ENCODE measurements at places on chromosomes 13 and 19.

- no peak for DNase-seq
Observed at GRCh38 chr19:42081584-42082203, 5.7 kb downstream of the ZNF574 start.

GRCh38 chr19:14837391-14837790 is 2.4 kb upstream of the OR7A5 start:
- DNase-seq, result no peak

- DNase-seq, result no peak
Observed at GRCh38 chr13:35475960-35476943, at the start of gene MAB21L1. MAB21L1 (minus strand) TSS chr13:35476689; CDS start chr13:35476138, 551 bp downstream.

DNA sequence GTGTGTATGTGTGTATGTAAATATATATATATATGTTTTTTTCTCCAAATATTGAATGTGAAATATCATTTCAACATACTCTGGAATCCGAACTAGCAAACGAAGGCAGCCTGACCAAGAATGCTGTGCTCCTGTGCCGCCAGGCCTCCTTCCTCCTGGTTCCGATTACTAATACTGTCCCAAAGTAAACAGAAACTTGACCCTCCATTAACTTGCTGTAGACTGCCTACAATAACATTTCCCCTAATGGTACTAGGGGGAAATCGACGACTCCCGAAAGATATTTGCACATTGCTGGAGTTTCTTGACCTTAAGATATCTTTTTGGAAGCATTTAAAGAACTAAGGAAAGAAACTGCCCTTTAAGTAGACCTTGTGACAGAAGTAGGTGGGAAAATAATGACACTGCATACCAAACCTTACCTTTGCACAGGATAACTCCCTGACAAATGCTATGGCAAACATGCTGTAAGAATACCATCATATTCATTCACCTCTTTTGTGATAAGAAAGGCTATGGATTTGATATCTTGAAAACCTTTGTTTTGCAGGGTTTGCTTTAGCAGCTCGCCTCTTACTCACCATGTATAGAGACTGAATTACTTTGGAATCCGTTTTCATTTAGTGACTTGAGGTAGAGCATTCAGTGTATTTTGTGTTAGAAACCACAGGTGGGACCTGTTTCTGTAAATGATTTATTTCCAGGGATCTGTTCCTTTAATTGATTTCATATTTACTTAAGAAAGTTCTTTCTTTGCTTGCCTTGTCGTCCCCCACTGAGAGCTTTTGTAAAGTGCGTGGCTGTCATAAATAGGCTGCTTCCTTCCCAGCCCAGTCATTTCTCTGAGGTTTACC is 80.1 kb downstream of the KLF5 start:
- DNase-seq, result peak; percentile 57

GRCh38 chr13:30440910-30441703 is 18.8 kb downstream of the UBE2L5 start:
- peak; percentile 31 for DNase-seq

- DNase-seq, result no peak
Observed at GRCh38 chr13:107091428-107091827, 523.5 kb upstream of the ARGLU1 start.

- no peak for DNase-seq
Observed at GRCh38 chr19:48740164-48740972, at the start of gene RASIP1. RASIP1 (minus strand) TSS chr19:48740610; CDS start chr19:48740282, 328 bp downstream.

- peak; percentile 86 for DNase-seq
Observed at GRCh38 chr19:13850910-13851733, 25.8 kb upstream of the NANOS3 start.

DNA sequence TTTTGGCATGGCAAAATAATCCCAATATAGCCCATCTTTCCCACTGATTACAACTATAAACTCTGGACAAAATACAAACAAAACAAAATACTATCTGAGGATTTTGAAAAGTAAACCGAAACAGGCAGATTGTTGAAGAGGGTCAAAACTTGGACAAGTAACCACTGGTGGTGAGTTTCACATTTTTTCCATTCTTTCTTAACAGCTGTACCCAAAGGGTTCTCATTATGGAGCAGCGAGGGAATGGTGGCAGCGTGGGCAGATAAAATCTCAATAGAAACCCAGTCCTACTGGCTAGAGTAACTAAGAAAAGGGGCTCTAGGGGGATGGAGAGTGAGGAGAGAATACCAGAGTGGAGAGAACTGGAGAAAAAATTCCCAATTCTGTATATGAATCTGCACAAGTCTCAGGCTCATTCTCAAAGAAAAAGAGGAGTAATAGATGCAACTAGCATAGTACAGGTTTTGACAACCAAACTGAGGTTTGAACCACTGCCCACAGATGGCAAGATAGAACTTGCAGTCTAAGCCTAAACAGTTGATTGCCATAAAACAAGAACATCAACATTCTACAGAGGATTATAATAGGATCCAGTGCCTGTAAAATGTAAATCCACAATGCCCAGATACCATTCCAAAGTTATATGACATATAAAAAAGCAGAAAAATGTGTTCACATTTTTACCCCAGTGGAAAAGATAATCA is 284.5 kb downstream of the KCNRG start:
- no peak for DNase-seq

- DNase-seq, result no peak
Observed at GRCh38 chr13:48263196-48263595, 30.2 kb downstream of the ITM2B start.

- no peak for DNase-seq
Observed at GRCh38 chr19:17549085-17549740, 6.2 kb upstream of the COLGALT1 start.

DNA sequence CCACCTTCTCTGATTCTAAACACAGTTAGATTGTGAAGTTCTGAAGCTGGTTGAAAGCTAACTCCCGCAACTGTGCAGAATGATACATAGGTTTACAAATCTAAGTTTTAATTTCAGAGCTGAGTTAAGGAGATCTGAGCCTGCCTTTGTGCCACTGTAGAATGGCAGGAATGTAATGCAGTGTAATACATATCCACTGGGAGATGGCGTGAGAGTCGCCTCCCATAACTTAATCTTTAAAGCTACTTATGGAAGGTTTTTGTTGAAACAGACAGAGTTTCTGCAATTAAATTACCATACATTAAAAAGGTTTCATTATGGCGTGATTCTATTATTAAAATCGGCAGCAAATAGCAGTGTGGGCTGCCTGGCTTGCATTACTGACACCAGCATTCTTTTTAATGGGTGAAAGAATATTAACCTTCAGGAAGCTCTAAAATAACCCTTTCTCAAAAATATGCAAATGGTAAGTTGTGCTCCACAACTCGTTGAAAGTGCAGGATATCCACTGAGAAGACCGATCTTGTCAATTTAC is 257.4 kb downstream of the OLFM4 start:
- no peak for DNase-seq

- DNase-seq, result peak; percentile 78
Observed at GRCh38 chr19:45607071-45608029, 5.3 kb upstream of the GPR4 start.

GRCh38 chr19:6970021-6970420 is 51.2 kb downstream of the MBD3L2B start:
- DNase-seq, result no peak

GRCh38 chr13:45078003-45078402 is 42.3 kb upstream of the GTF2F2 start:
- no peak for DNase-seq

DNA sequence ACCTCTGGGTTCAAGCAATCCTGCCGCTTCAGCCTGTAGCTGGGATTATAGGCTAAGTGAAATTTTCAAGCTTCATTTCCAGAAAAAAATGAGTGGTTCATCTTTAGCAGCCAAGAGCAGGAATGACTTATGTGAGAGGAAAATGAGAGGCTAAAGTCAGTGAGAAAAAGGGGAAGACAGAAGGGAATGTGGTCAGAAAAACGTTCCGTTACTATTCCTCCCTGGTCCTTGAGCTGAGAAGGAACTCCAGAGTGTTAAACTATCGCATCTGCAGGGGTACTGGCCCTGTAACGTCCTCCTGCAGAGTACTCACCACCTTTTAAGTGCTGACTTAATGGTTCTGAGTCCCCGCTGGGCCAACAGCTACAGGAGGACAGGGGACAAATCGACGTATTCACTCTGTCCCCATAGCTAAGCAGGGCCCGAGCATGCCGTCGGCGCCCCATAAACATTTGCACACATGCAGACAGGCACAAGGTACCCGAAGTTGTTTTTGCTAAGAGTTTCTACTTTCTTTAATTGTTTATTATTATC is 88.1 kb downstream of the FLT1 start:
- no peak for DNase-seq

- DNase-seq, result peak; percentile 53
Observed at GRCh38 chr19:17765069-17765618, 13.9 kb downstream of the FCHO1 start.

DNA sequence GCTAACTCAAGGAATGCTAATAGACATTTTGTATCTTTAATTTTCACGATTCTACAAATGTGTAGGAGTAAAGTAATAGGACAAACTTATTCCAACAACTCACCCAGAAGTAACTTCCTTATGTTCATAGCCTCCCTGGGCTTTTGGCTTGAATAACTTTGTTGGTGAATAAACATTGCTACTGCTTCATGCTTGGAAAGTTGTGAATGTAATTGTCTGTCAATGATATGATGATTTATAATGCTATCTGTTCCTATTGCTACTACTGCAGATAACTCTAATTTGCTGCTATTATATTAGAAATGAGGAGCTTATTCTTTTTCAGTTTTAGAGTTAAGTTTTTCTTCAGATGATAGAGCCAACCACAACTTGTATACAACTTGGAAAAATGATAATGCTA is 307.7 kb downstream of the PCDH9 start:
- DNase-seq, result no peak

DNA sequence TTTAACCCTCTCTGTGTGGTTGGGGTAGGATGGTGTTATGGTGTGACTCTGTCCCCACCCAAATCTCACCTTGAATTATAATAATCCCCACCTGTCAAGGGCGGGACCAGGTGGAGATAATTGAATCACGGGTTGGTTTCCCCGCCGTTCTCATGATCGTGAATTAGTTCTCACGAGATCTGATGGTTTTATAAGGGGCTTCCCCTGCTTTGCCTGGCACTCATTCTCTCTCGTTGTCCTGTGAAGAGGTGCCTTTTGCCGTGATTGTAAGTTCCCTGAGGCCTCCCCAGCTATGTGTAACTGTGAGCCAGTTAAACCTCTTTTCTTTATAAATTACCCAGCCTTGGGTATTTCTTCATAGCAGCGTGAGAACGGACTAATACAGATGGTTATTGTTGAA is 68.8 kb downstream of the ARHGEF7 start:
- DNase-seq, result no peak

DNA sequence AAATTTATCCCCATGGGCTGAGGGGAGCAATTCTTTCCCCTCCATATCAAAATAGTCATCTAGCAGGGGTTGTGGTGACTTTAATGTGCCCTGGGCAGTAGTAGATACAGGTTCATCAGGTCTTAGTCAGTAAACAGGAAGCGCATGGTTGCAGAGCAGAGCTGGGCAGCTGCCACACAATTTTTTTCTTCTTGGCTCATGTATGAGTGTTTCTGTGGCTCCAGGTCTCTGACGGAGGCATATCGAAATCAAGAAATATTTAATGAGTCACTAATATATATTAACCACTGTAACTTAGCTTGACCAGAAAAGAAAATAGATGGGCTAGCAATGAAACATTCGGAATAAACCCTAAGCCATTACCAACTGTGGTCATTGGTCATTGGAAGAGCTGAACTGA is 68.4 kb upstream of the UBL3 start:
- peak; percentile 78 for DNase-seq

GRCh38 chr13:40231751-40232150 is 434.7 kb downstream of the FOXO1 start:
- no peak for DNase-seq

GRCh38 chr13:109630271-109630670 is 156.1 kb downstream of the IRS2 start:
- no peak for DNase-seq

- DNase-seq, result no peak
Observed at GRCh38 chr13:33050161-33050560, 33.9 kb downstream of the KL start.

DNA sequence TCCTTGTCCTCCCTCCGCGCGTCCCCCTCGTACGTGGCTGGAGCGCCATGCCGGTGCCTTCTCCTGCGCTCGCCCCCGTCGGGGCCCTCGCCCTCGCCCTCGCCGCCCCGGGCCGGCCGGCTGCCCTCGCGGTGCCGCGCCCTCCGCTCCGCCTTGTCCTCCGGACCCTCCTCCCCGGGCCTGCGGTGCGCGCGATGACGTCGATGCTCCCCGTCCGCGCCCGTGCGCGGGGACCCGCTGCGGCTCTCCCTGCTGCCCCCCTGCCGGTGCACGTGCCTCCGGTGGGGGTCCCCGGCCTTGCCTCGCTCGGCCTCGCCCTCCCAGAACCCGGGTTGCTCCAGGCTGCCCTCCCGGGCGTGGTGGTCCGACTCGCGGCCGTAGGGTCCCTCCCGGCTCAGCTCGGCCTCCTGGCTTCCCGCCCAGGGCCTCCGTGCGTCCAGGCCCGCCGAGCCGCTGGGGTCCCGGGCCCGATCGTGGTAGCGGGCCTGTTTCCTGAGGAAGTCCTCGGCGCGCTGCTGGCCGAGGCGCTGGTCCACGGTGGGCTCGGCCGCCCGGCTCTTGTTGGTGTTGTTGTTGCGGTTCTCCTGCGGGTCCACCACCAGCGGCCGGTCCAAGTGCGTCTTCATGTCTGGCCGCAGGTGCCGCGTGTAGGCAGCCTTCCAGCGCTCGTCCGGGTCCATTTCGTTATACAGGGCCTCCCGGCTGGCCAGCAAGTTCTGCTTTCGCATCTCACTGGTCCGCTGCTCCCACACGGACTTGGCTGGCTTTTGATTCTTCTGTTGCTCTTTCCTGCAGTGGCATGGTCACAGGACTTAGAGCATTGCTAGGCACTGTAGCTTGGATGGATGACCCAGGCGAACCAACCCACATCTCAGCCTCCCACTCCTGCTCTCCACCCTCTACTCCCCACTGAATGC is 148.6 kb downstream of the IER2 start:
- DNase-seq, result no peak

DNA sequence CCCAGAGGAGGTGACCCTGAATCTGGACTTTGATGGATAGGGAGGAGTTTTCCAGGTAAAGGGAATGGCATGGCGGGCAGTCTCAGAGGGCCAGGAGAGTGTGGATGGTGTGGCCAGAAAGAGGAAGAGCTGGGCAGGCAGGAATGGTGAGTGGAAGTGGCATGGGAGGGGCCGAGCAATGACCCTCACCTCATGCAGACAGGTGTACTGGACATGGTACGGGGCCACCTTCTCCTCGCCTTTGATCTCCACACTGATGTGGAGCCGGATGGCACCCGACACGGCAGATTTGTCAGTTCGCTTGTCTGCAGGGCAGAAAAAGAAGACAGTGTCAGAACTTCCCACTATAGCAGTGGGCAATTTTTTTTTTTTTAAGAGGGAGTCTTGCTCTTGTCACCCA is 45.5 kb downstream of the UNC13A start:
- no peak for DNase-seq

DNA sequence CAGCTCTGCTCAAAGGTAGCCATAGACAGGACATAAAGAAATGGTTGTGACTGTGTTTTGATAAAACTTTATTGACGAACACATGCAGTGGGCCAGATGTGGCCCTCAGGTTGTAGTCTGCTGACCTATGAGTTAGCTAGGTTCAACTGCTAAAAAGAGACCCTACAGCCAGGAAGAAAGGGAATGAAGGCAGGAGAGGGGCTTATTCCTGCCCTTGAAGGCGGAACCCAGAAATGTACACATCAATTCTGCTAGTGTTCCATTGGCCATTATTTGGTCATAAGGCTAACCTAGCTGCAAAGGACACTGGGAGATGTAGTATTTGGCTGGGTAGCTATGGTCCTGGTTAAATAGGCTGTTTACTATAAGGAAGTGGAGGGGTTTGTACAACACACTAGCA is 18.0 kb downstream of the APBA3 start:
- DNase-seq, result no peak
